NCI-H146 (cell line): ENCODE measurements at places on chromosomes 1 and 21.

DNA sequence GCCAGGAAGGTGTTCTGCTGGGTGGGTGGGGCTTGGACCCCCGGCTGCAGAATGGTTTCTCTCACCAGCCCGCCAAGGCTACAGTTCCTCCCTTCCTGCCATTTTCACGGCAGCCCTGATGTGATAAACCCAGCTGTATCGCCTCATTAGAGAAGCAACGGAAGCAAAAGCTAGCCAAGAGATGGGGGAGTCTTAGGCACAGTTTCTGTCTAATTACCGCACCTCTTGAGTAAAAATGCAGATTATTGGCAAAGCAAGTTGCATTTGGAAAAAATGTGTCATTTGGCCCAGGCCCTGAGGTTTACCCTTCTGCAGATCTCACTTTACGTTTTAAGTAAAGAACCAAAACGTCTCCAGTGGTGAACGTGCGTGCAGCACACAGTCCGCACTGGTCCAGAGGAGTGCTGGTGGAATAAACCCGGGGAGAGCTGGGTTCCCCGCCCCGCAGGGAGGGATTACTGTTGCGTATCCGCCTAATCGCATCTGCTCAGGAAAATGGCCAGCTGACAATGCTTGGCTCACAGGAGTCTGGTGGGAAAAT lies 109.9 kb downstream of the GALNT2 start:
- DNase-seq = peak; percentile 52

- no peak for DNase-seq
Observed at GRCh38 chr1:15341634-15342407, 67.9 kb upstream of the EFHD2 start.

DNA sequence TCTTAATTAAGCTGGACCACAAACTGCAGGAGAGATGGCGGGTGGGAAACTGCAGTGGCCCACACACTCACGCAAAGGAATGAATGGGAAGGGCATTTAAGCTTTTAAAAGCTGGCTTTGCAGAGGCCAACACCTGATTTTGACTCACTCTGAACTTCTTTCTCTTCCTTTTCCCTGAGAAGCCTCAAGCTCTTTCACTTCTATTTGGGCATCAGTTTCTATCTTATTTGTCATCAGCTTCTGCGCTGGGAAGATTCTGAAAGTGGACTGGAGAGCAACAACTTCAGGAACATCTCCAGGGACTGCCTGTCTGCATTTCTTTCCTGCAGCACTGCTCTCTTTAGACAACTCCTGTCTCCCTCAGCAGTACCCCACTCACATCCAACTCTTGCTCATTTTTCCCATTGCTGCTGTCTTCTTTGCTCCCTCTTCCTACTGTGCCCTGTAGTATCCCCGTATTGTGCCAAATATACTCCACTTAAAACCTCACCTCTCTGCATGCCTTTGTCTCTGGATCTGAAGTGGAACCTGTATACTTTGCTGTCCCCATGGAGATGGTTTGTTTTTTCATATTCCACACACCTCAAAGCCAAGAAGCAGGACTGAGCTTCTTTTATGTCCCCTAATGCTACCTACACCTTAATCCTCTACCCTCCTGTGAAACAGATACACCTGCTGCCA lies 143.3 kb upstream of the JUN start:
- no peak for DNase-seq

DNA sequence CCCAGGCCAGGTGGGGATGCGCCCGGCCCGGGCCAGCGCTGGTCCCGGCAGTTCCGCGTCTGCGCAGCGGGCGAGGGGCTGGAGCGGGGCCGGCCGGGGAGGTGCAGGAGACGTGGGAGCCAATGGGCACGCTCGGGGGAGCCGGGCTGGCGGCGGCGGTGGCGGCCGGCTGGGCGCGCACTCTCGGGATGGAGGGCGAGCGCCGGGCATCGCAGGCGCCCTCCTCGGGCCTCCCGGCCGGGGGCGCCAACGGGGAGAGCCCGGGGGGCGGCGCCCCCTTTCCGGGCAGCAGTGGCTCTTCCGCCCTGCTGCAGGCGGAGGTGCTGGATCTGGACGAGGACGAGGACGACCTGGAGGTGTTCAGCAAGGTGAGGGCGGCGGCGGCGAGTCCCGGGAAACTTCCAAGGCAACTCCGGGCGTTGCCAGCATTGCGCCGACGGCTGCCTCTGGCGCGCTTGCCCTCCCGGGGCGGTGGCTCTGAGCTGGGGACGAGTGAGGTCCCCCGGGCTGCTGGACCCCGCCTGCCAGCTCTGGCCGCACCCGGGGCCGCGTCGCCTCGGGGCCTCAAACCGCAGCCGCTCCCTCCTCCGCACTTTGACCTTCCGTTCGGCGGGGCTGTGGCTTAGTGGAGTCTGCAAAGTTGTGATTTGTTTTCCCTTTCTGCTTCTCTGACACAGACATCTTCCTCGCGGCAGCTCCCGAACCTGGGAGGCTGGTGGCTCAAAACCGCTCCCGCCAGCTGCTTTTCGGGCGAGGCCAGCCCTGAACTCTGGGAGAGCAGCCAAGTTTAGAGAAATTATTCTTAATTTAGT lies at the start of gene SNX7:
Gene SNX7 (plus strand): TSS at position 178 of the 812 bp plus-strand sequence. CDS start 11 bp downstream, at position 189.
- peak; percentile 59 for DNase-seq

DNA sequence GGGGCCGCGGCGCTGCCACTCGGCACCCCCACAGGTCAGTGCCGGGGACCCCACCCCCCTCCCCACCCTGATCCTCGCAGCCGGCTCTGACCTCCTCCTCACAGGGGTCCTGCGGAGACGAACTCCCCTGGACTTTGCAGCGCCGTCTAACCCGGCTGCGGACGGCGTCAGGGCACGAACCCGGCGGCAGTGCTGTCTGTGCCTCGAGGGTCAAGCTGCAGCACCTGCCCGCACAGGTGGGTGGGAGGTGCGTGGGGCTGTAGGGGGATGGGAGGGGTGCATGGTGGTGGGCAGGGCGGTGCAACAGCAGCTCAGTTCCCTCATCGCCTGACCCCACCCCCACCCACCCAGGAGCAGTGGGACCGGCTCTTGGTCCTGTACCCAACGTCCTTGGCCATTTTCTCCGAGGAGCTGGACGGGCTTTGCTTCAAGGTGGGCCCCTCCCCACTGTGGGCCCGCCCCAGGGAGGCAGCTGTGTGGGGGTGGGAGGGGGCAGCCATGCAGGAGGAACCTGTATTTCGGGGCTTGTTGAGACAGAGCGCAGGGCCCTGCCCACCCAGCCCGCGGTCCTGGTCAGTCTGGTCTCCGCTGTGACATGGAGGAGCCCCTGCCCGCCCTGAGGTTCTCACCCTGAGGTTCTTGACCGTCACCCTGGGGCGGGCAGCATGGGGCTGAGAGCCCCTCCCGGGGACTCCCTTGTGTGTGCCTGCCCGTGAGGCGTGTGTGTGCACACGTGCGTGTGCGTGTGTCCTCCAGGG lies 4.9 kb downstream of the PLEKHN1 start:
- DNase-seq = no peak

DNA sequence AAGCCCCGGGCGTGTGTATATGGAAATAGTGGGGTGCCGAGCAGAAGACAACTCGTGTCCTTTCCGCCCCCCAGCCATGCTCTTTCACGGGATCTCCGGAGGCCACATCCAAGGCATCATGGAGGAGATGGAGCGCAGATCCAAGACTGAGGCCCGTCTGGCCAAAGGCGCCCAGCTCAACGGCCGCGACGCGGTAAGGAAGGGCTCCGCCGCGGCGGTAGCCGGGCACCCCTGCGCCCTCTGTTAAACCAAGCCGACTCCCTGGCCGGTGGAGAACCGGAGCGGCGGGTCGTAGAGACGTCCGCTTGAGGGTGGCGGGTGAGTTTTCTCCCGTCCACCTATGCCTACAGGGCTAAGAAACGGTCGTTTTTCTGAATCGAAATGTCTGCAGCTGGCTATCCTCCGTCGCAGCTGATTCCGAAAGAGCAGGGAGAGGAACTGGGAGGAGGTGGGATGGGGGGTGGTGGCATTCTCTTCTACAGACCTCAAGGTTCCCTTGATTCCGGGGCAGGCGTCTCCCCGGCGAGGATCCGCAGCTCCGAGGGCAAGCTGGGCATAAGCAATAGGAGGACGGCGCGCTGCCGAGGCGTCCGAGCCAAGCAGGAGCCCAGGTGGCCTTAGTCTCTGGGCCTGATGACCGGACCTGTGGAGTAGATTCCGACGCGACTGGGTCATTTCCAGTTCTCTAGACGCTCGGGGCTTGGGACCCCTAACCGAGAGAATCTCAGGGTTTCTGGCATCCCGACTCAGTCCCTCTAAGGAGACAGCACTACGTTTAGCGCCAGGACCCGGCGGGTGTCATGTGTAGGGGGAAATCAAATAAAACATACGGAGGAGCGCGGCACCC lies 856 bp downstream of the LHX9 start:
- DNase-seq = no peak

- DNase-seq = no peak
Observed at GRCh38 chr1:156640842-156641706, 843 bp upstream of the BCAN start.
